ENCODE measurements at places on chromosomes 1 and 21.

DNA sequence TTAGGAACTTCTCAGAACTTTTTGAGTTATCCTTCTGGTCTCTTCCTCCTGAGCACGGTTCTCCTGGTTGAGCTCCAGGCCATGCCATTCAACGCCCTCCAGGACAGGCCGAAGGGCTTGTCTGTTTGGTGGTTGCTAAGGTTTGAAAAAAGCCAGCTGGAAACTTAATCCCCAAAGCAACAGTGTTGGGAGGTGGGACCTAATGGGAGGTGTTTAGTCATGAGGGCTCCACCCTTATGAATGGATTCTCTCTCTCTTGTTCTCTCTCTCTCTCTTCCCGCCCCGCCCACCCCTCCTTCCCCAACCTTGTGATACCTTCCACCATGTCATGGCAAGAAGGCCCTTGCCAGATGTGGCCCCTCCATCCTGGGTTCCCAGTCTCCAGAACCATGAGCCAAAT lies 829 bp downstream of the KCNE1 start:
- DNase-seq, result no peak

GRCh38 chr21:32426066-32426465 lies 13.6 kb downstream of the EVA1C start:
- no peak for DNase-seq

- no peak for DNase-seq
These were observed 15.1 kb downstream of the THEMIS2 start for GRCh38 chr1:27887215-27888021.

DNA sequence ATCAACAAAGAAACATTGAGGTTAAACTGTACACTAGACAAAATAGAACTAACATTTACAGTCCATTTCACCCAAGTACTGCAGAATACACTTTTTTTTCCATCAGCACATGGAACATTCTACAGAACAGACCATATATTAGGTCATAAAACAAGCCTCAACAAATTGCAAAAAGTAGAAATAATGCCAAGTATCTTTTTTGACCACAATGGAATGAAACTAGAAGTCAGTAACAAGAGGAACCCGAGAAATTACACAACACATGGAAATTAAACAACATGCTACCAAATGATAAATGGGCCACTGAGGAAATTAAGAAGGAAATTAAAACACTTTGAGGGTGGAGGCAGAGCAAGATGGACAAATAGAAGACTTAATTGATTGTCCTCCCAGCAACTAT lies 8.4 kb upstream of the C1orf185 start:
- DNase-seq, result no peak

DNA sequence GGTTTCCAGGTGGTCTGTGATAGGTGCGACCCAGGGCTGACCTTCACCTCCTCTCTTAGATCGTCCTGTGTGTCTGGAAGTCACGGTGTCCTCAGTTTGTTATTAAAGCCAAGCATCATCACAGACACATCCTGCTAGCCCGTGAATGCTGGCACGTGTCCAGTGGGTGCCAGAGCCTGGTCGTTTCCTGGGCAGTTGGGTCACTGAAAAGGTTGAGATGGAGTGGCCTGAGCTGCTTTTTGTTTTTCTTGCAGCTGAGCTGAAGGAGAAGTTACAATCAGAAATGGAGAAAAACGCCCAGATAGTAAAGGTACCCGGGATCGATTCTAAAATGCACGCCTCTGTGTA lies 23.2 kb downstream of the PCNT start:
- no peak for DNase-seq

DNA sequence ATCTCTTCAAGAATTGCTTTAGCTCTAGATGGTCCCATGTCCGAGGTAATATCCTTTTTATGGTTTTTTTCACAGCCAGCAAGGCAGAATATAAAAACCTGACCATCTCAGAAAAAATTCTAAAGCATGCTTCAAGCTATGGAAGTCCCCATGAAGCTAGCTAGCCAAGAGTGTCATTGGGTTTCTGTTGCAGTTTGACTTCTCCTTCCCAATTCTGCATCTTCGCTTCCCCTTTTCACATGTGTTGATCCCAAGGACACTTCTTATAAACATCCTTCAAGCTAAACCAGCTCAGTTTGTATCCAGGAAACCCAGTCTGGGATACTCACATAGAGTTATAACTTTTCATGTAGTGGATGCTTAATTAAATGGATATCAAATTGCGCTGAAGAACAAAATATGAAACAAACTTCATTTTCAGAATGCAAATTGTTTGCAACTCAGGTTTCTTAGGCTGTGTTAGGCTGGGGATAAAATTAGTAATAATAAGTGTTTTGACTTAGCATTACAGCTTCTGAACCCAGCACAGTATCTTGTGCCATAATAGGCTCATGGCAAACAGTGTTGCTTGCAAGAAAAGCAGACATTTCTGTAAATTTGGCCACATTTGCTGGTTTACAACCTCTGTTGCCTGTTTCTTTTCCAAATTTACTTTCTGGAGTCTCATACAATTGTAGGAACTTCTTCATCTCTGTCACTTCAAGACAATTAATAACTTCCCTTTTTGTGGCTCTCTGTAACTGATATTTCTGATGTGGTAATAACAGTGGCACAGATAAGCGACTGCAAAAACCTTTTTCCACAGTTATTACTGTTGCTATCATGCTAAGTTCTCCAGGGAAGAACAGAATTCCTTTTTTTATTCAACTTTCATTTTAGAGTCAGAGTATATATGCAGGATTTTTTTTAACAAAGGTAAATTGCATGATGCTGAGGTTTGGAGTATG lies 53.2 kb downstream of the NCAM2 start:
- no peak for DNase-seq

DNA sequence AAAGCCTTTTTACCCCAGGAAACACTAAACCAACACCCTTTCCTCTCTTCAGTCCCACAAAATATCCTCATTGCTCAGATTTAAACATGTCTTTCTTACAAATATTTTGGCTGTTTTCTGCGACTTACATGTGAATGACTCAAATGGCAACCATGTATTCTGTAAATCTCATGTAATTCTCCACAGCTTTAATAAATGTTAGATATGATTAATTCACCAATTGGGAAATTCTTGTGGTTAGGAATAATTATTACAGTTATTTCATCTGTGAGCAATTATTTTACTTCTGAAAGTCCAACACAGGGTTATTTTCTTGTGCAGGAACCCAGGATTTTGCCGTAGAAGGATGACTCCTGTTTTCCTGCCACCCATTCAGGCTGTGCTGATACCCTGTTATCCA lies 431.5 kb downstream of the LMO4 start:
- DNase-seq, result no peak

DNA sequence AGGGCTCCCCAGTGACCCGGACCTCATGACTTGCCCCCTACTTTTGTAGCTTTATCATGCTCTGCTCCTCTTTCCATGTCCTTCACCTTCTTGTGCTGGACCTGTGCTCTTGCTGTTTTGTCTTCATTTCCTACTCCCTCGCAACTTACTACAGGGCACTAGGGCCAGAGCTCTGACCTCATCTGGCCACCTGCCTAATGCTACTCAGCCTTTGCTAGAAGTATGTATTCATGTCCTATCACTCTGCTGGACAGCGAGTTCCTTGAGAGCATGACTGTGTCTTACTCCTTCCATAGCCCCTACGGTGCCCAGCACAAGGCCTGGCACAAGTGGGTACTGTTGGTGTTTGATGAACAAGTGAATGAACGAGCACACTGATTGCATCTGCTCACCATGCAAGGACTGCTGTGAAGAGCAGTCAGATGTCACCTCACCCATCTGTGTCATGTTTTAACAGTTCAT lies 1.9 kb downstream of the MTFR1L start:
- no peak for DNase-seq

Measured in NCI-H345 (cell line).